Stimulated activated CD8-positive, alpha-beta memory T cell treated with anti-CD3 and anti-CD28 coated beads, Interleukin-4, amount 100 ng/mL, for 1 hour (primary cell): ENCODE measurements at places on chromosomes 5 and 9.

DNA sequence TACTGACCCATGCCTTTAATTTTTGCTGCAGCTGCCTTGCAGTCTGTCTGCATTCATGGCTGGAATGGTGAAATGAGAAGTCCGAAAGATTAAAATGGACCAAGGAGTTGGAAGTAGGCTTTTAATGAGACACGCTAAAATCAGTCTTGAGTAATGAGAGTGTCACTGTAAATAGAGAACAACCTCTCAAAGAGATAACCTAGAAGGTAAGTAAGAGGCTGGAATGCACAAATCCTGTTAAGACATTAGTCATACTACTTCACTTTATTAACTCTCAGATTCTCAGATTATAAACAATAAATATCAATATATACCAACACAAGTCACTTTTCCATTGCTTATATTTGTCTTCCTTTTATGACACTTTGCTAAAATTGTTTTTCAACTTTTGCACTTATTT lies 880.6 kb upstream of the C9orf72 start:
- no peak for DNase-seq

DNA sequence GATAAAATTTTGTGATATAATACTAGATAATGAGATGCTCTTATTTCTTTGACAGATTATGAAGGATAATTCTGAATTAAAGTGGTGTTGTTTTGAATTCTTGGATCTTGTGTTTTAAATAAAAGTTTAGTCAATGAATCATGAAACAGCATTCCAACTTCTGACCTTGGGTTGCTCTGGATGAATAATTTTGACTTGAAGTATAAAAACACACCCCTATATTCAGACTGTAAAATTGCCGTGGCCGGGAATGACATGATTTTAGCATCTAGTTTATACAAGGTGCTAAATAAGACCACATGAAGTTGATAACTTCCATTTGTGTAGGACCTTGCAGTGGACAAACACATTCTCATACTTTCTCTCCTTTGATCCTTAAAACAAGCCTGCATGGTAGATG lies 67.2 kb upstream of the DAP start:
- DNase-seq, result no peak

DNA sequence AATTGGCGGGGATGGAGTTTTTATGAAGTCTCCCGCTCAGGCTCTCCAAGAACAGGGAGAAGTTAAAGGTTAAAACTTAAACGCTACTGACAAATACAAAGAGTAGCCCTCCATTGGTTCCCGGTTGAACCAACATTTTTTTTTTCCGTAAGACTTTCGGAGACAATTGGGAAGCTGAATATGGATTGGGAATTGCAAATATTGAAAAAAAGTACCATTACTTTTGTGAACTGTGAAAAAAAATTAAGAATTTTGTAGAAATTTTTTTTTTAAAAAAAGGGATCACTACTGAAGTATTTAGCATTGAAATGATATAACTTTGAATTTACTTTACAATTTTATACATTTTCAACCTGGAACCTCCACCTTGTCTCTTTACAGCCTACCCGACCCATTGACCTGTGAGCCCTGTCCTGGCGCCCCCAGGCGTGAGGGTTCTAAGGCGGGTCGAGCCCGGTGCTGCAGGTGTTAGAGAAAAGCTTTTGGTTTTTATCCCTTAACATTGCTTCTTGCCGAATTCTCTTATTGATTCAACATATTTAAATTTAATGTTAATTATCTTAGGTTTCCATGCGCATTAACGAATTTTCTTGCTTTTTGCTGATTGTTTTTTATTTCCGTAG lies 448 bp upstream of the ZNF782 start:
- DNase-seq, result no peak

DNA sequence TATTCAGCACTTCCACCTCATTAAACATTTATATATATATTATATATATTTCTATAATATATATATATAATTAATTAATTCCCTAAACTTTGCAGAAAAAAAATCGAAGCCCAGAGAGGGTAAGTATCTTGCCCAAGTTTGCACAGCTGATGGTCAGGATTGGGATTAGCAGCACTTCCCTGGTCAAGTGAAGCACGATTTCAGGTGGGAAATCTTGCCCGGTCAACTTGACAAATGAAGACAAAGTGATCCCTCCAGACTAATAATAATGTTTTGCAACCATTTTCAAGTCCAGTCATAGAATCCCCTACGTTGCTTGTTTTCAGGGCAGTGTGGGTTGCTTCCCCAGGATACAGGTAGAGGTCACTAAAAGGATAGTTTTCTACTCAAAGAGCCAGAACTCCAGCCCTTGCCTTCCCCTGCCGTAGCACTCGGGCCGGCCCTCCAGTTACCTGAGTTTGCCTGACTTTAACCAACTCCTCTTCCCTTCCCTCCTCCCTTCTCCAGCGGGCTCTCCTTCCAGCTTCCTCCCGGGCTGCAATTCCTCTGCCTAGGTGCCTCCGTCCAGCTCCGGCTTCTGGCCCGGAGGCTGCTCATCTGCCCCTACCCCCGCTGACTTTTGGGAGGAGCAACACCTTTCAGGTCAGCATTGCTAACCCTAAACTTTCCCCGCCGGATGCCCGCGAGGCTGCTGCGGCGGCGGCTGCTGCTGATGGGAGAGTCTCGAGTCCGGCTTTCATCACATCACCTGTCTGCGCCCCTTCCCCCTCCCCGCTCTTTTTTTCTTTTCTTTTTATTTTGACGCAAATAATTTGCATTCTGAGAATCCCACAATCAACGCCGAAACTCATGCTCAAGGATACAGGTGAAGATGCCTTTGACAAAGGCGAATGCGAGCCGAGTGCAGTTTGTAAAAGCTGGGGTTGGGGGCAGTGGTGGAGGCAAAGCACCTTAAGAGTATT lies 930 bp downstream of the PRLR start:
- DNase-seq, result no peak

- no peak for DNase-seq
Measured at GRCh38 chr9:6973762-6974161, 216.0 kb downstream of the KDM4C start.

DNA sequence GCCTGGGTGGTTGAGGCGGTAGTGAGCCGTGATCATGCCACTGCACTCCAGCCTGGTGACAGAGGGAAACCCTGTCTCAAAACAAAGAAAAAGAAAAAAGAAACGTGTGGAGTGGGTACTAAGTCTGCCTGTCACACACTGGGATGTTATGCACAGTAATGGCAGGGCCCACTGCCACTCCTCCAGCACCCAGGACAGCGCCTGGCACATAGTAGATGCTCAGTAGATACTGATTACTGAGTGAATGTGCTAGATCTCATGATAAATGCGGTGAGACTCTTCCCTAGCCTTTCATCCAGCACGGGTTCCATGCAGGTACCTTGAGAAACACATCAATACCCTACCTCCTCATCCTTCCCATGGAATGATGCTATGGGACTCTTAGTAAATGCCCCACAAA lies 87.4 kb upstream of the HSPA9 start:
- DNase-seq, result no peak

GRCh38 chr5:134133188-134133994 lies 18.9 kb downstream of the TCF7 start:
- no peak for DNase-seq

- DNase-seq, result no peak
Measured at GRCh38 chr9:122356627-122357026, 14.2 kb upstream of the PTGS1 start.

DNA sequence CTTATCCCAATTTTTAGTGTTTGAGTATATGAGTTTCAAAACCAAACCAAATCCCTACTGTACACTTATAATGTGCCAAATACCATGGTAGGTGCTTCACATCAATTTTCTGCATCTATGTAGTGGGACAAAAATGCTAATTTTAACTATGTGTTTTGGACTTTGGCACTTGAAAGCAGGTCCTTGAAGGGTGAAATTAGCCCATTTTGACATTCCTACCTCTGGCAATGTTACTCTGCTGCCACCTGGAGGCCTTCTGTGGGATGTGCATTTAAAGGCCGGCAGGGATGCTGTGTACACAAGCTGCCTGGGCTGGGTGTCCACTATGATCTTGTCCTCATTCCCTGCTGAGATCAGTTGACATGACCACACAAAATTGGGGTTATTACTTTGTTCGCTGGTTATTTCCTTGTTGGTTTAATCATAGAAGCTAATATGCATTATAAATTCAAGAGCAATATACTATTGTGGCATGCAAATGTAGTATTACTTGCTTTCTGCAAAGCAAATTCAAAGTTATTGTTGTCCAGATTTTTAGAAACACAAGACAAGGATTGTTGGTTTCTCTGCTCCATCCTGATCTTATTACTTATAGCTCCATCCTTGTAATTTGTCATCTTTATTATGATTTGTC lies 166.8 kb downstream of the ARHGEF28 start:
- peak; percentile 29 for DNase-seq

DNA sequence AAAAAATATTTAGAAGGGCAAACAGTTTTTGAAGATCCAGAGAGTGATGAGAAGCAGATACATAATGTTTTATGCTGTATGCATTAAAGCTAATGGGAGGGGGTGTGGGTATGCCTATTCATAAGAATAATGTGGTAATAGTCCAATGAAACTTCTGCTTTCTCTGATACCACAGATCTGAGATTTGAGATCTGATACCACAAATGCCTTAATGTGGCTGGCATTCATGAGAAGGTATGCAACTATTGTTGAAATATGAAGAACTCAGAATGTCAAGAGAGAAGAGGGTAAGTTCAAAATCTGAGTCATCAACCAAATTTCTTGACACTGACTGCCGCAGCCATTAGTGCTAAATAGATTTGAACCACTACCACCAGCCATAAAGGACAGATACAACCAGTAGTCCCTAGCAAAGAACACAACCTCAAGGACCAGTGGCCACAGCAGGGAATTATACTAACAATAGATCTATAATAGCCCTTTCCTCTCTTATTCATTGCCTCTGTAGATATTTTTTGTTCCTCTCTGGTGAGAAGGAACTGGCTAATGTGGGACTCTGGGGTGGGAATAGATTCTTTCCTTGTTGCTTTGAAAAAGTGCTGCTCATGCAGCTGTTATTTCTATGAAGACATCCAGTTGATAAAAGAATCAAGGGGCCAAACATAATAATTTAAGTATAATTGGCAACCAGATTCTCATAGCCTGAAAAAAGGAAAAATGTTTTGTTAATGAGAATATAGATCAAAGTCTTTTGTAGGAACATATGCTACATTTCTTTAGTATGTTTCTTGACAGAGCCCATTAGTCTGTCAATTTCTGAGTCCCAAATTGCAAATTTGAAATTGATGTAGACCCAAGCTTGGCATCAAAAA lies 256.5 kb upstream of the ZNF608 start:
- DNase-seq, result no peak

DNA sequence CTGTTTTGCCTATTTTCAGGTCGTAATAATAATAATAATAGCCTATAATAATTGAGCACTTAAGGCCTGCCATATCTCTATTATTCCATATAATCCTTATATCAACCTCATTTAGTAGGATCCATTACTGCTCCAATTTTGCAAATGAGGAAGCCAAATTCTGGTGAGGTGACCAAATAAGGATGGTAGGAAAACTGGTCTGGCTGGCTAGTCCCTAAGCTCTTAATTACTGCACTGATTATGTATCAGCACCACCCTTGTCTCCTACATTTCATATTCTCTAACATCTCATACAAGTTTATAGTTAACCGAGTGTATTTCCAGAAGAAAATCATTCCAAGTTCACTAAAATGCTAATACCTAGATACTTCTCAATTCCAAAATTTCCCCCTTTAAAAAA lies 166.5 kb upstream of the RGMB start:
- no peak for DNase-seq

GRCh38 chr9:137703842-137704508 lies 85.2 kb downstream of the EHMT1 start:
- DNase-seq, result no peak

GRCh38 chr5:64838376-64838775 lies 69.6 kb downstream of the CWC27 start:
- no peak for DNase-seq

DNA sequence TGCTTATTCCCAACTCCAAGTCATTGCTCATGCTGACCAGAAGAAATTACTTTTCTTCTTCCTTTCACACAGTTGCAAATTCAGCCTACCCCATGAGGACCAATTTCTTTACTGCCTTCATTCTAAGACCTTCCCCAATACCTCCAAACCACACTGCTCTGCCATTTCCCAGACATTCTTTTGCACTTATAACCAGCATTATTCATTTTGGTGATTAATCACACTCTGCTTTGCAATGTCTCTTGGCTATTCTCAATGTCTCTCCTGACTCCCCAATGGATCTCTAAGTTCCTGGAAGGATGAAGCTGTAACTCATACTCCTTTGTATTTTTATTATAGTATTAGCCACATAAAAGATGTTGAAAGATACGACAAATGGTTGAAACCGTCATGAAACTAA lies 105.7 kb upstream of the RANBP3L start:
- DNase-seq, result no peak

DNA sequence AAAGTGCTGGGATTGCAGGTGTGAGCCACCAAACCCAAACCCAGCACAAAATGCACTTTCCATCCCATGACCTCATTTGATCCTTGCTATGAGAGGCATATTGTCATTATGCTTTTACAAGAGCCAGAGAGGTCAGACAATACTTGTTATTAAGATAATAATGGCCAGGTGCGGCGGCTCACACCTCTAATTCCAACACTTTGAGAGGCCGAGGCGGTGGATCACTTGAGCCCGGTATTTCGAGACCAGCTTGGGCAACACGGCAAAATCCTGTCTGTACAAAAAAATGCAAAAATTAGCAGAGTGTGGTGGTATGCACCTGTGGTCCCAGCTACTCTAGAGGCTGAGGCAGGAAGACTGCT lies 55.9 kb upstream of the IL17B start:
- DNase-seq, result no peak

GRCh38 chr5:147691130-147691529 lies 91.4 kb downstream of the JAKMIP2 start:
- DNase-seq, result no peak

- no peak for DNase-seq
Measured at GRCh38 chr9:76357555-76357954, 36.7 kb downstream of the RFK start.

DNA sequence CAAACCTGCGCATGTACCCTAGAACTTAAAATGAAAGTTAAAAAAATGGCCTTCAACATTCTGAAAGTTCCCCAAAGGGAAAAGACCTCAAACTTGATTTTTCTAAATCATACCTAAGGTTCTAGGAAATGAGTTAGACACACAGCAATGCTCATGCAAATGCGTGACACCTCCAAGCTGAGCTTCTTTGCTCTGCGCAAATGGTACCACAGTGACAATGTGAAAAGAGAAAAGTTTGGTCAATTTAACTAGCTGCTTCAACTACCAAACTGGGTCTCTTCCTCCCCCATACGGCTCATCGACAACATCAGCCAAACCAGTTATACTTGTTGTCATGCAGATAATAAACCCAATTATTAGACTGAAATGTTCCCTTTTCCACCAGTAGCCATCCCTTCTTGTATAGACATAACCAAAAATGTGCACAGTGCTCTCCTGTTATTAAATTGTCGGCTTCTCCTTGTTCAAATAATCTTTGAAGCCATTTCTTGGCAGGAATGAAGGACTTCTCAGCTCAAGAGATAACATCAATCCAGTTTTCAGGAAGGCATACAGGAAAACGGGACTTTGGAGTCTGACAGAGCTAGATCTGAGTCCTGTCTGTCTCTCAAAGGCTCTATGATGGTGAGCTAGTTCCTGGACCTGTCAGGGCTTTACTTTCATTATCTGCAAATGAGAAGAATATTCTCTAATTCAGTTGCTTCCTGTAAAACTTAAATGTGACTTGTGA lies 185.6 kb upstream of the NR3C1 start:
- DNase-seq, result no peak

- DNase-seq, result no peak
Measured at GRCh38 chr9:137411645-137412380, 11.1 kb downstream of the EXD3 start.

- no peak for DNase-seq
Measured at GRCh38 chr9:70113403-70114022, 69.9 kb downstream of the MAMDC2 start.
